Myocyte (in vitro differentiated cells): ENCODE measurements at places on chromosomes 6 and 20. TPM values are rescaled to one million over a fixed set of nuclear protein-coding genes. Genes with fewer than 3 reads are reported as not detected.

DNA sequence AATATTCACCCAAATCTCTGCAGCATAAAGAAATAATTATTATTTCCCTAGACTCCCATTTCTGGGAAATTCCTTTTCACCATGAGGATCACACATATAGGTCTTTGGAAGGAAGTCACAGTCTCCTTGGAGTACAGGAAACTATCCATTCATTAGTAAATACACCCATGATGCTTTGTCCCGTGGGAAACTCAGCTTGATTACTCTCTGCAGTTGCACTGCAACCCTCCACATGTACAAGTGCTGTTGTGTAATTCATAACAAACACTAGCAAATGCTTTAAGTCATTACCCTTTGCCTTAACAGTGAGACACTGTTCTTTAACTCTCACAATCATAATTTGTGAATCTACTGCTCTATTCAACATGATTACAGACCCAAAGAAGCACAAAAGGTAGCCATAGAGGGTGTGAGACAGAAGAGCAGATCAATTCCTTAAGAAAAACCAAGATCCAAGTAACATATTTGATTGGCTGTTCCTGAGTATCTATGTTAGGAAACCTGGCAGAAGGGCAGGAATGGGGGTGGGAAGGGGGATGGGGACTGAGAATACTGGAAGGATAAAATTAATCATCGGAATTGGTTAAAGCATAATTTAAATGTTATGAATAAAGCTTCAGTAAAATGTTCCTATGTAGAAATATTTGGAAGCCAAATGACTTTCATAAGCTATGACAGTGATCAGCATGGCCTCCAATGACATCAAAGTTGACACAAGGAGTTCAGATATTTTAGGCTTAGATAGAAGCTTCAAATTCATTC is 268.0 kb downstream of the HACE1 start:
- no peak for DNase-seq

DNA sequence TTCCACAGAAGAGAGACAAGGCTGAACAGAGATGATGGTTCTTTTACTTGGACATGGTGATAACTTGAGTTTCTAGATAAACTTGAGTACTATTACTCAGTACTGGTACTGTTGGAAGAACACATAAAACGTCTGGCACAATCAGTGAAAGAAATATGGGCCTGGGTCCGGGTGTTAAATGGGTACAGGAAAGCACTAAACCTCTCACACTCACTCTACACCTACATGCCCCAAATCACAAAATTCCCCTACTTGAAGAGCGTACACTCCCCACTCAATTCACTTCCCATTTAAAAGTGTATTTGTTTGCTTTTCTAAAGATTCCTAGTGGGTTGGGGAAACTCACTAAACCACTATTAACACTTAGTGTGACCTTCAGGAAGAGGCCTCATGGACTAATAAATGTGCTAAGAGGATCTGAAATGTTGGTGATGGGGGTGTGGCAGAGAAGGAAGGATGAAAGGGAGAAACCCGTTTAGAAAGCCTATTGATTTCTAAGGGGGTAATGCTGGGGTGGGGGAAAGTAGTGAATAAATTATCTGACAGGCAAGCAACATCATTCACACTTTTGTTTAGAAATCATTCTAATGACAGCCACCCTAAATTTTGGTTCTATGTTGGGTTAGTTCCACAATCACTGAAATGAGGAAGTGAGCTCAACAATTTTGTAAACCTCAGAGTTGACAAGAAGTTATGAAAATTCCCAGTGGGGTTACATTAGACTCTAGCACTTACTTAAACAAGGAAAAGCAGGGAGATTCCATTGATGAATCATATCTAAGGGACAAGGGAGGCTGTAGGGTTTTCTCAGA is 222.6 kb upstream of the MARCKS start:
- no peak for DNase-seq

- DNase-seq: peak; percentile 50
Measured at GRCh38 chr6:170250455-170250854, 40.4 kb downstream of the DLL1 start.

GRCh38 chr6:67768972-67769371 is 866.1 kb upstream of the ADGRB3 start:
- DNase-seq: no peak

DNA sequence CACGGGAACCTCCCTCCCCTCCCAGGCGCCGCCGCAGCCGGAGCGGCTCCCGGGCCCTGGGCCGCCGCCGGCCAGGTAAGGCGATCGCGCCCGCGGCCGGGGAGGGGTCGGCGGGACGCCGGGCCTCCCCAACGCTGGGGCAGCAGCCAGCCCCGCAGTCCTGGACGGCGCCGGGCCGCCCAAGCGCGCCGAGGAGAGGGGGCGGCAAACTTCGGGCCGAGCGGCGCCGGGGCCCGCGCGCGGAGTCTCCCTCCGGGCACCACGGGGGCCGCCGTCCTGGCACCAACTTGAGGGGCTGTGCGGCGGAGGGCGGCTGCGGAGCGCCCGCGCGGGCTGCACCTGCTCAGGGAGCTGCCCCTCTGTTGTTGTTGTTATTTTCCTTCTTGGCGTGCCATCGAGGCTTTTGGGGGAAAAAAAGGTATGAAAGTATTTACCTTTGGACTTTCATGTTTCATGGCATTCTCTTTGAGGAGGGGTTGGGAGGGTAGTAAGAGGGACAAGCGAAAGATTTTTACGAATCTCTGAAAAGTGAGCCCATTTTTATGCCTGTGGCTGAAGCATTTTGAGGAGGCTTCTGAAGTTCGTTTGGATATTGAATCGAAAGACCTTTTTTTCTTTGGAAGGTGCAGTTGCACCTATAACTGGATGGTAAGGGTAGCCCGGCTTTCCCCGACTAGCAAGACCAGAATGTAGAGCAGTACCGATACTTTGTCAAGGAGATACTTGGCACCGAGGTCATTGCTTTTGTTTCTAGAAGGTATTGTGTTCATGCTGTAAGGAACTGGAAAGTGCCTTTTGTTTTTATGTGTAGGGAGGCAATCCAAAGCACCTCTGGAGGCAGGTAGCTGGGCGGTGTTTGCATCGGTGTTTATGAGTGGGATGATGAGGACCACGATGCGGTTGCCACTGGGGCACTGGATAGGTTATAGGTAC is at the start of gene RNF182:
Gene RNF182 (plus strand): TSS at position 4 of the 933 bp plus-strand sequence. CDS start 52,168 bp downstream, outside the sequence.
- DNase-seq: no peak

DNA sequence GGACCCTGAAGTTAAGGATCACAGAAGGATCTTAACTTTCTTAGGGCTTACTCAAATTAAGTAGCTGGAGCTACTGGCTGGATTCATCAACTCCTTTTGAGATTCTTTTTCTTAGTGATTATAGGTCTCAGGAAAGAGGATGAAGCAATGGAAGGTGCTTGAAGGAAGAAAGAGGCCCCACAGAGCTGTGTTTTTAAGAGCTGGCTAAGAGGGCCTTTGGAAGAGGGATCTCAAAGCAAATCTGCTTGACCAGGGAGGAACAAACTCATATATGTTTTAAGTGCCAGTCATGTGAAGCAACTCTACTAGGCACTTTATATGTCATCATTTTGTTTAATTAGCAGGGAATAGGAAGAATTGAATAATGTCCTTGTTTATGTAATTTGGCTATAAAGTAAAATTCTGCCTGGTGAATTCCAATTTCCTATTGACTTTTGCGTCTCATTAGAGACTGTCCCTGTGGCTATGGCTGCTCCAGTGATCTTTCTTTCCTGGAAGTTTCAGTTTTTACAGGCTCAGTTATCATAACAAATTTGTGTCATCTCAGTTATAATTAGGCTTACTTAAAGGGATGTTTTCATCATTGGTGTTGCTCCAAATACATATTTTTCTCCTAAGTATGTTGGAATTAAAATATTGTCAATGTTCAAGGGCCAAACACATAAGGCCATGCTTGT is 222.8 kb upstream of the CITED2 start:
- no peak for DNase-seq

DNA sequence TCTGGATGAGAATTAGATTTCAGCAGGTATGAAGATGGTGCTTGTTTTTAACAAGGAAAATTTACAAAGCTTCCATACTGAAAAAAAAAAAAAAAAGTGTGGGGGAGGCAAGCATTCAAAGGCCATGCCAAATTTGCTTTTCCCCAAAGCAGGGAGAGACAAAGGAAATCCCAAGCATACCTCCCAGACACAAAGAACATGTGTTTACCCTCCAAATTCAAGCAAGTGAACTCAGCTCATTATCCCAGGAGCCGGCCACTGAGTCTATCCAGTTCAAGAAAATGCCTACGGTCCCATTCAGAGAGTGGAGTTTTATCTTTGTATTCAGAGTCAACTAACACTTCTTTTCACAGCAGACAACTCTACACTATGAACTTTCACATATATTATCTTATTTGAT is 102.7 kb upstream of the ID4 start:
- no peak for DNase-seq

- peak; percentile 60 for DNase-seq
Measured at GRCh38 chr6:113596387-113597230, 260.5 kb upstream of the MARCKS start.

DNA sequence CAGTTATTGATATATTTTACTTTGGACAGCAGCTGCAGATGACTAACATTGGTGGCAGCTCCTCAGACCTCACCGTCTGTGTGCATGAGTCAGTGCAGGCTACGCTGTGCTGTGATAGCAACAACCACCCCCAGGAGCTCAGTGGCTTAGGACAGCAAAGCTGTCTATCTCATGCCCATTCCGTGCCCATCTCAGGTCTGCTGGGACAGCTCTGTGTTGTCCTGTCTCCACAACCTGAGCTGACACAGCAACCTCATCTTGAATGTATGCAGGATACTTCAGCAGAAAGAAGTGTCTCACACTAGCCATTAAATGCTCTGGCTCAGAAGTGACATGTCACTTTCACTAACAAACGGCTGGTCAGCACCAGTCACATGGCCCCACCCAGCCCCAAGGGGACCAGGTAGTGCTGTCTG is 47.7 kb downstream of the BANF2 start:
- DNase-seq: peak; percentile 91

DNA sequence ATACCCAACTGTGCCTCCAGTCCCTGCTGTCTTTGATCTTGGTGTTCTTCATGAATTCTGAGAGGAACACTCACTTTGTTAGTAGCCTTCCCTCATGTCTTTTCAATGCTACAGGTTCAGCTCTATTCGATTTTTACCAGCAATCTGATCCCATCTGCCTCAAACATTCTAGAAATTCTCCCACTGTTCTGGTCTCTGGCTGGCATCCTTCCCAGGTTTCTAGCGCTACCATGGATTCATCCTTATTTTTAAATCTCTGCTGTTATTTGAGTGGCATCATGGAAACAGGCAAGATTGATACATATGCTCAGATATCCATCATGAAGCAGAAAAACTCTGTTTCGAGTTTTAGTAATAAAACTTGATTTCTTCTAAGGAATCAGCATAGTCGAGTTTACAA is 94.8 kb downstream of the GRM1 start:
- DNase-seq: peak; percentile 10

GRCh38 chr6:42230345-42231321 is 13.0 kb upstream of the MRPS10 start:
- DNase-seq: no peak

DNA sequence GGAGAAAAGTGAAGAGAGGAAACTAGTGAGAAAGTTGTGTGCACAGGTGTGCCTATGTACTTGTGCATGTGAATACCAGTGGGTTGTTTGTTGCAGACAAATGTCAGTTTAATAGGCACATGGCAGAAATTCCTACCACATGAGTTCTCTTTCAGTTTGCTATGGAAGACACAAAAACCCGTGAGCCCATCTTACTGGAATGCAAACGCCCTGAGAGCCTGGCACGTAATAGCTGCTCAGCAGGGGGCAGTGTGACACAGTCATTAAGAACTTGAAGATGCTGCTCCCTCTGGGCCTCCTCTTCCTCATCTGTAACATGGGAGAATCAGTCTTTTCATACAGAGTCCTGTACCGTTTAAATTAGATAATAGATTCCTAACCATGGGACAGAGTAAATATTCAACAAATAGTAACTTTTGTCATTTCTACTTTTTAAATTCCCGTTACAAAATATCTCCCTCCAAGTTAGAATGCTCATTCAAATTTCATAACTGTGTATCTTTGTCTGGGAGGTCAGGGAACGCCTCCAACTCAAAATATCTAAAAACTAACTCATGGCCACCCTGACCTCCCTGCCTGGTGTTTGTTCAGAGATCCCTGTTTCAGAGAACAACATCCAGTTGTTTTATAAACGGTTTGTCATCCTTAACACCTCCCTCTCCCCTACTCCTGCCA is 802.9 kb downstream of the MAFB start:
- peak; percentile 82 for DNase-seq

GRCh38 chr6:111030008-111031007 is 48.5 kb downstream of the RPF2 start:
- peak; percentile 62 for DNase-seq

GRCh38 chr6:18328070-18328469 is 59.1 kb upstream of the RNF144B start:
- DNase-seq: no peak

GRCh38 chr6:144216668-144217218 is 66.4 kb downstream of the STX11 start:
- no peak for DNase-seq

DNA sequence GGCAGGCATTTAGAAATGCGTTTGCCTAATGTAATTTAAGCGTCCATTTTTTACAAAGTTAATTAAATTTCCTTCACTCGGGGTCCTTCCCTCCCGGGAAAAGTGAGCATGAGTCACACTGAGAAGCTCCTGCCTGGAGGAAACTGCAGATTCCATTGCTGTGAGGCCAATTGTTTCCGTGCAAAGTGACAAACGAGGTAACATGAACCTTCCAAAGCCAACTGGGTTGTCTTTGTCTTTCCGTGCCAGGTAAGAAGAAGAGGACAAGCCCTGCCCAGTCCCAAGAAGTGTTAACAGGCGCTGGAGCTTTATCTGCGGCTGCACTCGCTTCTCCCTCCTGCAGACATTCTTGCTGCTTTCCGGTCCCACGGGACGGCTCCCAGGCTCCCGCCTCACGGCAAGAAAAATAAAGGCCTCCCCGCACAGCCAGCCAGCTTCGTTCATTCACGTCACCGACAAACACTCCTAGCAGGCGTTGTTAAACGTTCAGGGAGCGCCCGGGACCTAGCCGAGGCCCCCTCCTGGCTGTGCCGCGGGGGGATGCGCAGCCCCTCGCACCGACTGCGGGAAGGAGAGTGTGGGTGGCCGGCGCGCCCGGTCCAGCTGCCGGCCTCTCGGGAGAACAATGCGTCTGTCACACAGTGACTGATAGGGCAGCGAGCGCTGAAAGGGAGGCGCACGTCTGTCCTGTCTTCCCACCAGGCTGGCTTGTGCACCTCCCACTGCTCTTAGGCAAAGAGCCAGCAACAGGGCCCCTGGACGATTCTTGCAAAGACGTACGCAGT is 61.5 kb upstream of the HDDC2 start:
- peak; percentile 29 for DNase-seq

GRCh38 chr6:51472745-51473487 is 614.5 kb downstream of the PKHD1 start:
- no peak for DNase-seq

The PPIL6 gene
- total RNA-seq: 4.8 and 6.2 TPM in 2 replicates

The NRSN2 gene
- 33.1 and 38.2 TPM in 2 replicates for total RNA-seq

The TFAP2D gene
- total RNA-seq: not detected in 2 replicates

The SMOC2 gene
- total RNA-seq: not detected in 2 replicates

The CTCFL gene
- total RNA-seq: not detected in 2 replicates

The MACROD2 gene
- 5.3 and 9.4 TPM in 2 replicates for total RNA-seq

The SYNE1 gene
- 123 and 258 TPM in 2 replicates for total RNA-seq

The OSTM1 gene
- 96.9 and 123 TPM in 2 replicates for total RNA-seq

The SLC4A11 gene
- total RNA-seq: 10.3 and 12.2 TPM in 2 replicates

The SCRT2 gene
- total RNA-seq: not detected in 2 replicates

The PAX1 gene
- not detected in 2 replicates for total RNA-seq
